ENCODE measurements at places on chromosomes 5 and 9.

DNA sequence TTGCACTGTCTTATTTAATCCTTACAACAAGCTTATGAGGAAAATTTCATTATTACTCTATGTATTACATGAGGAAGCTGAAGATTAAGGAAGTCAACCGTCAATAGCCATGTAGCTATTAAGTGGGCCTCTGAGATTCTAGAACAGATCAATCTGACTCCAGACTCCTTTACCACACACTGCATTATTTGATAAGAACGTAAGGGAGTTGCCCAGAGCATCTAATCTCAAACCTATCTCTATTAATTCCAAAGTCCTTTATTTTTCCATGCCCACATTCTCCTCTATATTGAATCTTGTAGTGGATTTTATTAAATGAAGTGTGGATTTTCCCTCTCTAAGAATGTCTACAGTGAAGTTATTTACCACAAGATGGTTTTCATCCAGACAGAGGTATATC lies 118.2 kb upstream of the MTAP start:
- DNase-seq = no peak

DNA sequence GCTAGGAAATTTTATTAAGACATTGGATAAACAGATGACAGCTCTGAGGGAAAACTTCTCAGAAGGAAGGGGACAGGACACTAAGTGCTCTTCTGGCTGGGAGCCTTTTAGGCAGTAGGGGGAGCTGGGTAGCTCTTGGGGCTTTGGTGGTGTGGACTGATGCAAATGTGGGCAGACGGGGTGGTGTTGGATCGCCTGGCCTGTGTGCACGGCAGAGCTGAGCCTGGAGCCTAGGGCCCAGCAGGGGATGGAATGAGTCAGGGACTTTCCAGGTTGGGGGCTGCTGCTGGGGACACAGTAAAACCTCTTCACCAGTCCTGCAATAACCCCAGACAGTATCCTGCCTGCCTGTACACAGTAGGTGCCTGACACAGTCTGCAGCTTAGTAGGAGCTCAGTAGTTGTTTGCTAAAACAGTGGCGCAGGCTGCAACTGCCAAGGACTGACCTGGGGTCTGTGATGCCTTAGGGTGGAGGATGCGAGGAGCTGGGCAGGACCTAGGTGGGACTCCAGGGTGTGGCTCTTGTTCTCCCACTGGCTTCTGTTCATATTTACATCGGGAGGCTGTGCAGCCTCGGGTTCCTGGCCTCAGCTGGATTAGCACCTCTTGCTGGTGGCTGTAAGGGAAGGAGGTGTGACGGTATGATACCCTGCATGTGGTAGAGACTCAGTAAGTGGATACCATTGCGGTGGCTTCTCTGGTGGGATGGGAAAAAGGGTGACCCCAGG lies 83.8 kb downstream of the DAB2IP start:
- peak; percentile 91 for DNase-seq

DNA sequence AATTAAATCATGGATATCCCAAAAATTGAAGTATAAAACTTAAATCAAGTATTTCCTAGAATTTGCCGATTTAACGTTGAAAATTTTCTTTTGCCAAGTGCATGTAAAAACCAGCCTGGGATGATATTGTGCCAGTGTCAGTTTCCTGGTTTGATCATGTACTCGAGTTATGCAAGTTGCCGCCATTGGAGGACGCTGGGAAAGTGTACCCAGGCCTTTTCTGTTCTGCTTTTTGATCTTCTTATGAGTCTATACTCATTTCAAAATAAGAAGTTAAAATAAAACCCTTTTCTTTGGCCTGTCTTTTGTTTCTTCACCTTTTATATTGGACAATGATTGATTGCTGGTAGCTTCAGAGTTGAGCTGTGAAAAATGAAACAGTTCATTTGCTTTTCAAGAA lies 93.1 kb upstream of the NFIL3 start:
- DNase-seq = no peak

DNA sequence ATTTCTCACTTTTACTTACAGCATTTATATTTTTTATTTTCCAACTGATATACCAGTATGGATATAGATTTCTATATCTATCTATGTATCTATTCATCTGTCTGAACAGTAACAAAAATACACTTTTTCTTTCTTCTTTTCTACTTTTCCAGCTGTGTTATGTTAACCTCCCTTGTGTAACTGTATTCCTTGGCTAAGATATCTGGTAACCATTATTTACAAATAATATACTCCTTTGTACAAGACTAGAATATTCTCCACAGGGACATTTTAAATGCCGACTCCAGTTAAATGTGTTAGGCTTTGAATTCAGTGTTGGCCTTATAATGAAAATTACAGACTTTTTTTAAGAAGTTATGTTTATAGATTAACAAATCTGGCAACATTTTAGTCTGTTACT lies 168.7 kb downstream of the XRCC4 start:
- no peak for DNase-seq

DNA sequence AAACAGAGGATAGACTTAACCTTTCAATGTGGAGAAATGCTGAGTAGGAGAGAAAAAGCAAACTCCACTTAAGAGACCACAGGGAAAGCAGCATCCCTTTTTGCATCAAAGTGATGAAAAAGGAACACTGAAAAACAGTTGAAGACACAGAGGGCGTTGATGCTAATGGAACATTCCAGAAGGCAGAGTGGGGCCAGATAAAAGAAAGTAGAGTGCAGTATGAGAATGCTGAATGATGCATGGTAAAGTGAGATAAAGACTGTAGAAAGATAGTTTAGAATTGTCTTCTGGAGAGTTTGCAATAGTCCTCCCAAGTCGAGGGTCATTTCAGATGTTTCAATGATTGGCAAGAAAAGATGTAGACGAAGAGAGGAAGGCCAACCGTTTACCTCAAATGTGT lies 574.3 kb downstream of the PRR16 start:
- no peak for DNase-seq

DNA sequence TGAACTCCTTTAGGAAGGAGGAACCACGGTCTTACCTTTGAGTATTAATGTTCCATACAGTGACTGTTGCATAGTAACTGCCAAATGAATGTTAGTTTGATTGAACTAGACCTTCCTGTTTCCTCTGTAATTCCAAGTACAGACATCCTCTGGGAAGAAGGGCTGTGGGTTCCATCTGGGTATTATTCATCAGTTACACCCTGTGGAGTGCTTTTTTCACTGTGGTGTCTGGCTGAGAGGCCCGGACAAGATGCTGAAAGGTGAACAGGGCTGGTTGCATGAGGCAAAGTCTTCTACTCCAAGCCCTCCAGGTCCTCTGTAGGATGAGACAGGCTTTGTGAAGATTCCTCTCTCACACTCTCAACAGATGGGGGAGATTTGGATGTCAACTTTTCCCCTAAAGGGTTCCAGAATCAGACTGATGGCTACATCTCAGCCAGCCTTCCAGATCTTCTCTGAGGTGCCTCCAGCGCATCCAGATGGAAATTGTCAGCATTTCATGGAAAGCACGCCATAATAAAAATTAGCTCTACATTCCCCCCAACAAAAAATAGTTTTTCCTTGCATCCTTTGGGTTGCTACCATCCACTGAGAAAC lies 230.9 kb downstream of the GAS1 start:
- no peak for DNase-seq

DNA sequence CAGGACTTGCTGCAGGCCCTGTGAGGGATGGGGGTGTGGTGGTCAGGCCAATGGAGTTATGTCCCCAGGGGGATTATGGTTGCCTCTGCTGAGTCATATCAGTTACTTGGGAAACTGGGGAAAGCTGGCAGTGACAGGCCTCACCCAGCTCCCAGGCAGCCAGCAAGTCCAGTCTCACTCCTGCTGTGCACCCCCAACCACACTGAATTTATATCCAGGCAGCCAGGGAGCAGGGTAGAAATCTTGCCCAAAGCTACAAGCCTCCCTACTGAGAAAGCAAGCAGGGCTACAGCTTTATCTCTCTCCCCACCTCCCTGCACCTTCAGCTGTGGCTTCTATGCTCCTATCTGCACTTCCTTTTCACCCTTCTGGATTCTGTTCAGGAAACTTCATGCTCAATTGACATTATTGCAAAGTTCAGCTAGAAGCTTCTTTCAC lies 2076.0 kb upstream of the CDH9 start:
- no peak for DNase-seq

DNA sequence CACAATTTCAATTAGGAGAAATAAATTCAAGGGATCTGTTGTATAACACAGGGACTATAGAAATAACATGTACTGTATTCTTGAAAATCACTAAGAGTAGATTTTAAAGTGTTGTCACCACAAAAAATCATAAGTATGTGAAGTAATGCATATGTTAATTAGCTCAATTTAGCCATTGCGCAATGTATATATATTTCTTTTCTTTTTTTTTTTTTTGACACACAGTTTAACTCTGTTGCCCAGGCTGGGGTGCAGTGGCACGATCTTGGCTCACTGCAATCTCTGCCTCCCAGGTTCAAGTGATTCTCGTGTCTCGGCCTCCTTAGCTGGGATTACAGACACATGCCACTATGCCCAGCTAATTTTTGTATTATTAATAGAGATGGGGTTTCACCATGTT lies 70.2 kb downstream of the XRCC4 start:
- no peak for DNase-seq
